Left forelimb (tissue), 1 donor: ENCODE measurements at places on chromosomes 4 and X.

DNA sequence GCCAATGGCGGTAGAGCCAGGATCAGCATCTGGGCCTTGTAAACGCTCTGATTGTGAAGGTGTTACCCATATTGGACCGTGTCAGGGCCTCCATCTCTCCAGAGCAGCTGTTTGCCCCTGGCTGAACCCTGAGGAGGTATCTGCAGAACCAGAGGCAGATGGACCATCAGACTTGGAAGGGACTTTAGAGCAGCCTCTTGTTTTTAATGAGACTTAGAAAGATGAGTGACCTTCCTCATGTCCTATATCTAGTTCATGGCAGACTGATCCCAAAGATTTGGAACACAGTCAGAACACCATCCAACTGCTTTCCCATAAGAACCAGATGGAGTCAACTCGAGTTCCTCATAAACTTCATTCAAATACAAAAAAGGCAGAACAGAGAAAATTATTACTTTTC, 135.1 kb upstream of the MSX1 start:
- no peak for DNase-seq

DNA sequence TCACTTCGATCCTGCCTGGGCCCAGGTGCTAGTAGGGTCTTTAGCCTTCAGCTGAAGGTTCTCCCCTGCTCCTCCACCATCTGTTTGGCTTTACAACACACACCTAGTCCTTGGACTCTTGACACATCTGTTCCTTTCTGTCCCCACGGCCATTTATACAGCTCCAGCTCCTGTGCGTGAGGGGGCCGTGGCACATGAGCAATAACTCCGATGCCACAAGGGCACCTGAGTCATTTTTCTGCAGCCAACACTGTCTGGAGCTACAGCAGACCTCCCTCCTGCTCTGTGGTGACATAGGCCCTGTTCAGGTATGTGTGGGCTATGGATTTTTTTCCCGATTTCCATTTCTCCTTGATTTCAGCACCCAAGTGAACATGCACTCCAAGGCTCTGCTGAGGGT, 44.7 kb upstream of the BCOR start:
- no peak for DNase-seq

- no peak for DNase-seq
These were observed 43.0 kb downstream of the FAT1 start for GRCh38 chr4:186680641-186681040.

DNA sequence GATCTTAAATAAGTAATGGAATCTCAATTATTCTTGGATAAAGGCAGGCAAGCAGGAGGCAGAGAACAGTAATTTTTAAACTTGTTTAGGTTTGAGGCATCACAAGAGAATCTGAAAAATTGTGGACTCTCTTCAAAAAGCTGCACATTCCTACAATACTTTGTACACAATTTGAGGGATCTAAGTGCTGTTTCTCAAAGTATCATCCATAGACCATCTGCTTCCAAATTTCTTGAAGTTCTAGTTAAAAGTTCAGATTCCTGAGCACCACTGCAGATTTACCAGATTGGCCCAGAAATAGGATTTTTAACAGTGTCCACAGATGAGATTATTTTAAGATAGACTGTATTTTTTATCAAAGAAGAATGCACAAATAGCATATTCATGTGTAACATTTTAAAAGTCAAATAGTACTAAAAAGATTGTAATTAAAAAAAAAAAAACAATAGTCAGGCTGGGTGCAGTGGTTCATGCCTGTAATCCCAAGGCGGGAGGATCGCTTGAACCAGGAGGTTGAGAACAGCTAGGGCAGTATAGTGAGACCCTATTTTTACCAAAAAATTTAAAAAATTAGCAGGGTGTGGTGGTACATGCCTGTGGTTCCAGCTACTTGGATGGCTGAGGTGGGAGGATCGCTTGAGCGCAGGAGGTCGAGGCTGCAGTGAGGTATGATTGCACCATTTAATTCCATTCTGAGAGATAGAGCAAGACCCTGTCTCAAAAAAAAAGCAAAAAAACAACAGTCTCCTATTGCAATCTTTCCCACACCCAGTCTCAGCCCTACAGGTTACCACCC, 14.2 kb upstream of the FNIP2 start:
- no peak for DNase-seq

DNA sequence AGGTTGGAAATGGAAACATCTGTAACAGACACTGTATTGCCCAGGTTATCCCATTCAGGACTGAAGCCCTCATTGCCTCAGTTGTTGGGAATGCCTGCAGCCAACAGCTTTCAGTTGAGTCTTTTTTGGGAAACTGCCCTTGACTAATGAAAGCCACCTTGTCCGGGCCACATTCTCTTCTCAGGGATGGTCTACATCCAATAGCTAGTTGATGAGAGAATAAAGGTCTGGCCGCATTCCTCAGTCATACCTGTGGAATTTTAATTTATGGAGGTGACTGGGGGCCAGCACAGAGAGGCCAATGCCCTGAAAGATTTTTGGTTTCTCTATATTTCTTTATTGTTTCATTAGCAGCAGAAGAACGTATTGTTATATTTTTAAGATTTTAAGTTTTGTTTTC, 147.6 kb upstream of the MSX1 start:
- no peak for DNase-seq

DNA sequence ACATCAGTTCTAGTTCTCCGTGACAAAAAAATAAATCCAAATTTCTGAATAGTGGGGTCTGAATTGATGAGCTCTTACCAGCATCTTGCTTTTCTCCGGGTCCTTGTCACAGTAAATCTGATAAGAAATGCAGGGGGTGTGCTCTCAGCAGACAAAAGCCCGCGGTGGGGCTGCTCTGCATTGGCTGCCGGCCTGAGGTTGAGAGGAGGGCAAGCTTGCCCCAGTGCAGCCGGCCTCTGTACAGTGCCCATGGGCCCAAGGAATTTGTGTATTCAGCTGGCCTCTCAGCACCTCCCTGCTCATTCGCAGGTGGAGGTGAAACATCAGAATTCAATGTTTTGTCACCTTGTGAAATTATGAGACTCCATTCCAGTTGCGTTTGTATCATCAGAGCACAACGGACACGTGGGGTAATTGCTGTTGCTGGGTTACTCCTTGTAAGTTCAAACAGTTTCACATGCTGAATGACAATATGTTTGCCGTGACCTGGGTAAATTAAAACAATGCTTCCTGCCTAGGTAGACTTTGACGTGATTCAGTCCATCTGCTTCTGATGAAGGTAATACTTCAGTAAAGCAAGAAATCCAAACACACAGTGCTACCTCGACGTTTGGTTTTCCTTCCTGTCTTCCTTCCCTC, 596.4 kb downstream of the MID1IP1 start:
- no peak for DNase-seq

- no peak for DNase-seq
These were observed 53.9 kb upstream of the KIAA1210 start for GRCh38 chrX:119181491-119181890.

DNA sequence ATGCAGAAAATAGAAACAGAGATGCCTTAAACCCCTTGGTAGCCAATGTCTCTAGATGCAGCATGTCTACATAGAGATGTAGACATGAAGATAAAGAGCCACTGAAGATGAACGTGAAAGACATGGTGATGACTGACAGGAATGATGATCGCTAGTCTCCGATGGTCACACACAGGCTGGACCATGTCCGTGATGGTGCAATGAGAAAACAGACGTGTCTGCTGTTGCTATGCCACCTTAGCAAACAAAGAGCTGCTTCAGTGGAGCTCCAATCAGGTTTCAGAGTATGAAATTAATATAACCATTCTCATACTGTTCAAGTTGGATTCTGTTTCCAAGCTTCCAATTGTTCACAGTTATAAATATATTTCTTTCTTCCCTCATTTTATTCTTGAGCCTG, 256.5 kb downstream of the CAMK2D start:
- no peak for DNase-seq

DNA sequence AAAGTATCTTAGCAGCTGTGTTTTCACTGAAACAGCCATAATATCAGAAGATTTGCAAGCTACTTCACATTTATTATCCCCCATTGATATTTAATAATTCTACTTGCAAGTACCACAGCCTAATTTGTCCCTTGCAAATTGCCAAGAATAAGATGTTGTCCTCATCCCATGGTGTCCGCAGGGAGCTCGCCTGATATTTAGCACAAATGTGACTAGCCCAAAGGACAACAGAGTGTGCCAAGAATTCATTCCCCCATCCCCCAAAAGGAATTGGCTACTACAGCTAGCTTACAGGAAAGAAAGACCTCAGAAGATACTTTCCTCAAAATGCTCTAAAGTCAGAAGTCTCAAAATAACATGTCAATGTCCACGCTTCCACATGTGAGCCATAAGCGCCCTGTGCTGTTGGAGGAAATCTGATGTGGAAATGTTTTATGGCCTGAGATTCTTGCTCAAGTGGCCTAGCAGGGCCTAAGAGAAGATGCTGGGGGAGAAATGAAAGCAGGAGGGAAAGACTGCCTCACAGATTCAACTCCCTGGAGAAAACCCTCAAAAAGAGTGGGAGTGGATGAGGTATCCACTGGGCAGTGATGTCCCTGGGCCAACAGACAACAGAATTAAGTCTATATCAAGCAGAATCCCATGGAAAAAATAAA, 111.4 kb downstream of the SH3KBP1 start:
- DNase-seq = no peak

- no peak for DNase-seq
These were observed 11.5 kb upstream of the CHST7 start for GRCh38 chrX:46561824-46562657.

DNA sequence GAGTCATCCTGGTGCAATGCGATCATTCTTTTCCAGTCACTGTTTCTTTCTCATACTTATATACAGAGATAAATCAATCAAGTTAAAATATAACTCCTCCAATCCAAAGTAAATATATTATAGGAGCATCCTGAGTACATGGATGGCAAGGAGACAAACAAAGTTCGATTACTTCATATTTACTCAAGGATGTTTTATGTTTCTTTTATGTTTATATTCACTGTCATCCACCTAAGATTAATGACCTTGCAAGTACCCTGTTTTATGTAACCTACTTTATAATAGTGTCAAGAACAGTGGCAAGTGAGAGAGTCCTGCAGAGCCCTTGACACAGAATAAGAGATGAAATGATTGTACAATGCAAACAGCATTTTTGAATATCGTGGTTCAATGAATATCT, at the start of gene UGT2B11:
Gene UGT2B11 (minus strand): TSS at position 33 of the 400 bp plus-strand sequence. CDS start 26 bp downstream, at position 7.
- DNase-seq = no peak

GRCh38 chr4:23061431-23061830, 368.7 kb downstream of the GBA3 start:
- DNase-seq = no peak

DNA sequence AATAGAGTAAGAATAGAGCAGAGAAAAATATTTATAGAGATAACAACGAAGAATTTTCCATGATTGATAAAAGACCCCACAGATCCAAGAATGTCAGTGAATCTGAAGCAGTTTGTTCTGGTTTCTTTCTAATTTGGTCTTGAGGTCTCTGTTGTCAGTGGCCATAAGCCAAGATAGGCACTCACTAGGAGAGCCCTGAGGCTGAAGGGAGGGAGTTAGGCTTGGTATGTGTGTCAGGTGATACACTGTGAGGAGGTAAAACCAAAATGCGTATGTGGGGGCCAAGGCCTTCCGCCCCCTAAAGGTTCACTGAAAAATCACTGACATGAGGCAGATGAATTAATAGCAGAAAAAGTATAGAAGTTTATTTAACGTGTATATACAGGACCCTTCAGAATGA, 382.3 kb upstream of the HTR2C start:
- no peak for DNase-seq

- peak; percentile 42 for DNase-seq
These were observed 42.3 kb upstream of the HMX1 start for GRCh38 chr4:8913858-8914460.

DNA sequence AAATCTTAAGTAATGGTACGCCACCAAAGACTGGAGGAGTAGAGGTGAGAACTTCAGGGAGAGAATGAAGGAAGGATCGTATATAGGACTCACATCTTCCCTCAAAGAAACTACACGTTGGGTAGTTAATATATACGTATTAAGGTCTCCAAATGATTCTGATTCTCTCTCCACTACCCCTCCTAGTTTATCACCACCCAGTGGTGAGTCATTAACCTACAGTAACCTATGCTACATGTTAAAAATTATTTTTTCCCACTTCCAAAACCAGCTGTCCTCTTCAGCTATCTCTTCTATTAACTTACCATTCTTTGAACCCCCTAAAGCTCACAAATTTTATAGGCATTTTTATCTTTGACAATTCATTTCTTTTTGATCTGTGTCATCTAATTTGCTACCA, 69.7 kb downstream of the RPS6KA6 start:
- DNase-seq = no peak

DNA sequence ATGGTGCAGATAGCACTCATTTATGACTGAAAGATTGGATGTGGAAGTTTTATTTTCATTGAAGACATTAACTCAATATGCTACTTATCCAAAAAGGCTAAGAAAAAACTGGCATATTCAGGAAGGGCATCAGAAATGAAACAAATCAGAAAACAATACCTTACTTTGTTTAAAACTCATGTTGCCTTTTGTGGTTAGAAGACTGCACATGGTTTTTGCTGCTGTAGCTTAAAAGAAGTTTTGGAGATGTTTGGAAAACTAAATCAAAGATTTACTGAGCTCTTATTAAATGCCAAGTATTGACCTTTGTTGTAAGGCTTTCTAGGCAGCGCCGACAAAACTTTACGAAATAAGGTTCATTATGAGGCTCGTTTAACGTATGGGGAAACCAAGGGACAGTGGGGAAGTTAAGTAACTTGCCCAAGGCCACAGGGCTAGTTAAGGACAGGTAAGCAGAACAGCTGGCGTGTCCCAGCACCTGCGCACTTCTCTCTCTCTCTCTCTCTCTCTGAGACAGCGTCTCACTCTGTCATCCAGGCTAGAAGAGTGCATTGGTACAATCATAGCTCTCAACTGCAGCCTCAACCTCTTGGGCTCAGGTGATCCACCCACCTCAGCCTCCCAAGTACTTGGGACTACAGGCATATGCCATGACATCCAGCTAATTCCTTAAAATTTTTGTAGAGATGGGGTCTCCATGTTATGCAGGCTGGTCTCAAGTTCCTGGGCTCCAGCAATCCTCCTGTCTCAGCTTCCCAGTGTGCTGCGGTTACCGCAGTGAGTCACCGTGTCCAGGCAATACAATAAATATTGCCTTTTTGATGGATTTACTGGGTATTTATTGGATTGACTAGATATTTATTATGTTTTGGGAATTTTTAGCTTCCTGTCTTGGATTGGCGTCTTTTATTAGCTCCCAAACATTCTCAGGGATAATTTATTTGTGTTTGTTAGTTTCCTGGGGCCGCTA, 16.1 kb downstream of the LRP2BP start:
- no peak for DNase-seq

DNA sequence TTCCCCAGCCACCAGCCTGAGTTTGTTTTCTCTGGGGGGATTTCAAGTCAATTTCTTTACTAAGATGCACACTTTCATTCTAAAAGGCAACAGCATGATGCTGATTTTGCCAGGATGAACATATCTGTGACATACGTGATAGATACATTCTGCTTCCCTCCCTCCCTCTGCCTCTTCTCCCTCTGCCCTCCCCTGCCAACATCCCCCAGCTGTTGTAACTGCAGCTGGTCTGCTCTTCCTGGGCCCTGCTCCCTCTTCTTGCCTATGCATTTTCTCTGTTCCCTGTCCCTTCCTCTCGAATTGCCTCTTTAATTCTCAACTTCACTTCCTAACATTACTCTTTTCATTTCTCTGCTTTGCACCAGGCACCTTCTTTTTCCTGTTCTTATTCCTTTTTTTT, 83.4 kb downstream of the AASDH start:
- DNase-seq = no peak
